NCI-H748 treated with DMSO at 0.1 percent for 48 hours (cell line): ENCODE measurements at places on chromosomes 2 and 18.

GRCh38 chr18:46596119-46596518 lies 60.9 kb downstream of the LOXHD1 start:
- no peak for DNase-seq

DNA sequence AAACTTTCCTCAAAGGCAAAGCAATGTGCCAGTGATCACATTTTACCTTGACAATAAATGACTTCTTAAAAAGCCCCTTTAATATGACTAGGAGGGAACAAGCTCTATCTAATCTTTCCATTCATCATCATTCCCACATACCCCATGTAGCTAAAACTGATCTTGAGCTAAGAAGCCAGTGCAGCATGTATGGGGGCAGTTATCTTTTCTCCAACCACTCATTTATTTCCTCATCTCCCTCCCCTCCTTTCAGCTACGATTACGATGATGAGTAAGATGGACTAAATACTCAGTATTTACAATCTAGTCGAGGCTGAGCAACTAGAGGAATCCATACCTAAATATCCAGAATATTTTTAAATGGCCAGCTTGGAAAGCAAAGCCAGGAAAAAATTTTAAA lies 35.5 kb downstream of the PNO1 start:
- no peak for DNase-seq

DNA sequence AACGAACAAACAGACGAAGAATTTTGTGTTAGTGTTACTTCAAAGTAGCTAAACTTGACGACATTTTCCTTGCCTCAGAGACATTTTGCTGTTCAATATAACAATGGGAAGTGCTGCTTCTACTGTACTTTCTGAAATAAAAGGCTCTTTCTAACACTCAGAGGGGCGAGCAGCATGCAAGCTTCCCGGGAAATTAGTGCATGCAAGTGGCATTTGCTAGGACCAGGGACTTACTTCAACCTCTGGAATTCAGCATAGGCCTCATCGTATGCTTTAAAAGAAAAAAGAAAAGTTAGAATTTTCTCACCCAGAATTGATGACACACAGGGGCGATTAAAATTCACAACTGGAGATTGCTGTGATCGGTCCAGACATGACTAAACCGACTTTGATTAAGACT lies 62.5 kb upstream of the LPIN2 start:
- DNase-seq: no peak

- no peak for DNase-seq
Observed at GRCh38 chr18:71237641-71238040, 948.8 kb downstream of the SOCS6 start.

DNA sequence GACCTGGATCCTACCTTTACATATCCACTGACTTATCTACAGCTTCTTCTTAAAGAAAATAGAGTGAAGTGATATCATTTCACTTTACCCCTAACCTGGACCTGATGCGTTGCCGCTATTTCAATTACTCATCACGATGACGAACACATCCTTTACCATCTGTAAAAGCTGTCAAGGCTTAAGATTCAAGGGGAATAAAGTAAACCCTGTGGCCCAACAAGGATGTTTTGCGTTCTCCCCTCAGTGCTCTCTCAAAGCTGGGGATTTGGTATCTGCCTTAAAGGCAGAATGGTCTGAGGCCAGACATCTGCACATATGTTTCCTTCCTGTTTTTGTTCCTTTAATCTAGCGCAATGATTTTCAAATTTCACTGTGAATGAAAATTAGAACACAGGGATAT lies 100.1 kb upstream of the KLF7 start:
- no peak for DNase-seq

DNA sequence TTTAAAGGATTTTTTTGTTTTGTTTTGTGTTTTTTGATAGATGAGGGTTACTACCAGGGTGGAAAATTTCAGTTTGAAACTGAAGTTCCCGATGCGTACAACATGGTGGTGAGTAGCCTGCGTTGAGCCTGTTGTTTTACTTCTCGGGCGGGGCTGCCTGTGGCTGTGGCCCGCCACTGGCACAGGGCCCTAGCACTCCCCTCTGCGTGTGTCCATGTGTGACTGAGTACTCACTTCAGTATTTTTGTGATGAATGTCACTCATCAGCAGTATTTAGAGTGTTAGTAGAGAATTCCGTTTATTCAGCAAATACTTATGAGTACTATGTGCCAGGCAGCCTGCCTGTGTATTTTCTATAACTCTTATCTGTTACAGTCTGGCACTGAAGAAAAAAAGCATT lies 44.3 kb upstream of the SCLY start:
- no peak for DNase-seq

DNA sequence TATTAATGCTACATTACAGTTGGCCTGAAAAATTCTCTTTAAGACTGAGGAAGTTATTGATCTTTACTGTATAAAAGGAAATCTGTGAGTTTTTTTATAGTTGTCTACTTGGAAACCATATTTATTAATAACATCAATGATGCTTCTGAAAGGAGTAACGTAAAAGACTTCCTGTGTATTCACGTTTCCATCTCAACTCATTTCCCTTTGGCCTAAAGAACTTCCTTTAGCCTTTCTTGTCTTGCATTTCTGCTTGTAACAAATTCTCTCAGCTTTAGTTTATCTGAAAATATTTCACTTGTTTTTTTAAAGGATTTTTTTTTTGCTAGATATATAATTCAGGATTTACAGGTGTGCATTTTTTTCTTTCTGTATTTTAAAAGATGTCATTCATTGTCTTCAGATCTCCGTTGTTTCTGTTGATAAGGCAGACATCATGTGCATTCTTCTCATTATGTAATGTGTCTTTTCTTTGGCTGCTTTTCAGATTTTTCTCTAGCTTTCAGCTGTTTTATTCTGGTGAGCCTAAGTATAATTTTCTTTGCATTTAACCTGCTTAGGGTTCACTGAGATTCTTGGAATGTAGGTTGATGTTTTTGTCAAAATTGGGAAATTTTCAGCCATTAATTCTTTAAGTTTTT lies 159.0 kb upstream of the DAPL1 start:
- no peak for DNase-seq

- no peak for DNase-seq
Observed at GRCh38 chr2:70943205-70943871, 7.6 kb downstream of the ATP6V1B1 start.

DNA sequence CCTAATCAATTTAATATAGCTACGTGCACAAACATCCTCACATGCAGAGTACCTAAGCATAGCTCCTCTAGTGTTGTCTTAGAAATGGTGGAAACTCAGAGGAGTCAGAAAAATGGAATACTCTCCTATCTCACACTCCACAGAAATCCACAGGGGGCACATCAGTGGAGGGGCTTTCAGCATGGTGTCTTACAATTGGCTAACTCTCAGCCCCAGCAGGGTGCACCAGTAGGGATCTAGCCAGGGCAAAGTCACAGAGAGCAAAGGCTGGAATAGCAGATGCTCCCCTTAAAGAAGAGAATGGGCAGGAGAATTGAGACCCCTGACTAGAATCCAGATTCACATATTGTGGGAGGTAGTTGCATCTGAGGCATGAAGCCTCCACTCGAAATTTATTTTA lies 135.7 kb downstream of the MAIP1 start:
- no peak for DNase-seq

GRCh38 chr2:145725876-145726275 lies 1206.0 kb upstream of the ZEB2 start:
- DNase-seq: no peak
